Activated T-cell treated with anti-CD3 and anti-CD28 coated beads, Interleukin-2, amount 50 U/mL, for 72 hours (primary cell): ENCODE measurements at places on chromosomes 6 and 20.

DNA sequence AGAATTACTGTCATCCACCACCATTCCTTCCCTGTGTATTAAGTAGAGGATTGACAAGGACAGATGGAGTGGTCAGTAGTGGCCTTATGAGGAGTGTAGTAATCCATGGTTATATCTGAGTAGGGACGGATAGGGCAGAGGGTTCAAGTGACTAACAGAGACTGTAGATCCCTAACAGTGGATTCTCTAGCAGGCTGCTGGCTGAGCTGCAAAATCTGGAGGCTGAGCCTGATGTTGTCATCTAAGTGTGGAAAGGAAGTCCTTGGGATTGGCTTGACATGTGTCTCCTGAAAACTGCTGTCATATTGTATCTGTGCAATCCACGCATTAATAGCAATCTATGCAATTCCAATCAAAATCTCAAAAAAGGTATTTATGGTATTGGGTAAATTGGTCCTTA lies 94.2 kb downstream of the WASF1 start:
- H3K4me1 ChIP-seq = no peaks in the 10 kb centered on the region
- no peaks in the 10 kb centered on the region for H3K36me3 ChIP-seq
- no peak for DNase-seq
- no peak overlapping the region for H3K27ac ChIP-seq
- no peaks in the 10 kb centered on the region for H3K27me3 ChIP-seq

DNA sequence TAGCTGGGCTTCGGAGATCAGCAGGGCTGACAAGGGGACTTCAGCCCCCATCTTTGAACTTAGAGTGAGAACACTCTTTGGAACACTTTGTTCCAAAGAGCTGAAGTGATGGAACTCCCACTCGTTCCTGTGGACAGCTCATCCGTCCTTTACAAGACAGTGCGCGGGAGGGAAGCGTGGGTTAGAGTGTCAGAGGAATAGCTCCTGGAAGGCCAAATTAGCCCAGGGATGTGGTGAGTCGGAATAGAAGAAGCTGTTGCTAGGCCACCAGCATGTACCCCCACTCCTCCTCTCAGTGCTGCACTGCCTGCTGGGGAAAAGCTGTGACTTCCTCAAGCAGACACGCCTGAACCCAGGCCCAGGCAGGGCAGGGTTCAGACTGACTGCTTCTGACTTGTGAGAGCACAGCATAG lies 1.7 kb downstream of the SDCBP2 start:
- H3K4me3 ChIP-seq = no peak overlapping the region
- no peaks in the 10 kb centered on the region for H3K27me3 ChIP-seq
- peak overlapping the region; percentile 88 for H3K27ac ChIP-seq
- no peak for DNase-seq
- peaks cover 7% of the 10 kb centered on the region for H3K36me3 ChIP-seq

DNA sequence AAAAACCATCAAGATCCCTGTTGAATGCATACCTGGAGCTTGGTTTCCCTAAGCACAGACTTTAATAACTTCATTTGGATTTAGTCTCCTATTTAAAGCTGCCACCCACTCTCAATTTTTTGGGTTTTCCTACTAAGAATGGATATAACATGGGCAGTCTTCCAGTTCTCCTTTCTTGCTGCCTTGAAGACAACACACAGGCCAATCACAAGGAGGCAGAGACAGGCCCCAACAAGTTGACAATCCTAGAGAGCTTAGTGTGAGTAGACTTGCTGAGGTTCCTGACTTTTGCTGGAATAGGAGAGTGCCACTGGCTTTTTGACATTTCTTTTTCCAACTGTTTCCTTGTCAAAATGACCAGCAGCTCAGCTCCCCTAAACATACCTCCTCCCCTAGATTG lies 112.3 kb upstream of the ESR1 start:
- H3K4me3 ChIP-seq = no peak overlapping the region
- peaks cover 21% of the 10 kb centered on the region for H3K4me1 ChIP-seq
- DNase-seq = no peak

DNA sequence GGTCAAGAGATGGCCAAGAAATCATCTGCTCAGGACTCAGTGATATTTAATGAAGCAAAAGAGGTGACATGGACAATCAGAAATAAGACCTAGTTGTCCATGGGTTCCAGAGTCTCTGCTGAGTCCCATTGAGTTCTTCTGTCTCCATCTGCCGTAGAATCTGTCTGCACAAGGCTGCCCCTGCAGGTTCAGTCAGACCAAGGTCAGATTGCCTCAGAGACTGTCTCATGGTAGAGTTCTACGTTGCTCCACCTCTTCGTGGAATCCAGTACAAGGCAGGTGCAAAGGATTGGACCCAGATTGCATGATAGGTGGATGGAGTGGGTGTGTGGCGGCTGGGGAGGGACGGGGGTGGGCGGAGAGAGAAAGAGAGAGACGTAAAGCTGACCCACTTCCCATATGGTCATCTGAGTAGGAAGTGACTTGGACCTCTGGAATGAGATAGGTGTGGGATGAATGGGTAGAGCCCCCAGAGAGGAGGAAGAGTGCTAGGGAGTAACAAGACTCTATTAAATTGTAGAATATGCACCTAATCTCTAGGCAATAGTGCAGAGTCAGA lies 75.3 kb downstream of the SOBP start:
- H3K27ac ChIP-seq = no peak overlapping the region
- H3K27me3 ChIP-seq = peaks cover 20% of the 10 kb centered on the region
- H3K36me3 ChIP-seq = no peaks in the 10 kb centered on the region
- H3K4me3 ChIP-seq = no peak overlapping the region
- no peak for DNase-seq

GRCh38 chr6:65816991-65817390 lies 110.0 kb upstream of the EYS start:
- H3K4me1 ChIP-seq = no peaks in the 10 kb centered on the region
- no peak overlapping the region for H3K4me3 ChIP-seq

- peak; percentile 62 for DNase-seq
- H3K4me1 ChIP-seq = peaks cover 59% of the 10 kb centered on the region
- peak overlapping the region; percentile 68 for H3K27ac ChIP-seq
- H3K27me3 ChIP-seq = no peaks in the 10 kb centered on the region
- peaks cover 4% of the 10 kb centered on the region for H3K36me3 ChIP-seq
- H3K4me3 ChIP-seq = peak overlapping the region; percentile 51
These were observed 223.3 kb downstream of the TMEM242 start for GRCh38 chr6:157099912-157100593.

DNA sequence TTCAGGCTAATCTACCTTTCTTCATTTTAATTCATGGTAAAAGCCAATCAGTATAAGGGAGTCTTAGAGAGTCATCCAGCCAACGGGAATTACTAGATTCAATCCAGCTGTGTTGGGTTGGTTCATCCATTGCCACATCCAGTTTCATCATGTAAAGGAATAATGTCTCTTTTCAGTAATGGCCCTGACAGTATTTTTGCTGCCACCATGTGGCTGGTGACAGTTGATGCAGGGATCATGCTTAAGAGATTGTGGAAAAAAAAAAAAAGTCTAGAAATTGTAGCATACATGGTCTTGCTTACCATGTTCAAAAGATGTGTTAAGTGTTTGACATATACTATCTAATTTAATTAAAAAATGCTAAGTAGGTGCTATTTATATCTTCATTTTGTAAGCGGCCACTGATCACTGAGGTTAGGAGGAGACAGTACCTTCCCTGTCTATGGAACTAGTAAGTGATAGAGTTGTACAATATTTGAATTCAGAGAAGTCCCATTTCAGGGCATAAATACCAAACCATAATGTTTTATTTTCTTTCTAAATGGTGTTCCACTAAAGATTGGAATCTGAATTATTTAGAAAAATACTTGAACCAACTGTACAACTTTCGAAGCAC lies 135.9 kb downstream of the KHDRBS2 start:
- DNase-seq = no peak
- no peaks in the 10 kb centered on the region for H3K27me3 ChIP-seq
- no peak overlapping the region for H3K4me3 ChIP-seq
- no peaks in the 10 kb centered on the region for H3K4me1 ChIP-seq
- no peak overlapping the region for H3K27ac ChIP-seq

GRCh38 chr20:46696791-46697279 lies 7.6 kb upstream of the TP53RK start:
- no peak for DNase-seq
- H3K4me1 ChIP-seq = peaks cover 10% of the 10 kb centered on the region
- peaks cover 6% of the 10 kb centered on the region for H3K27me3 ChIP-seq
- H3K4me3 ChIP-seq = no peak overlapping the region
- no peaks in the 10 kb centered on the region for H3K36me3 ChIP-seq

DNA sequence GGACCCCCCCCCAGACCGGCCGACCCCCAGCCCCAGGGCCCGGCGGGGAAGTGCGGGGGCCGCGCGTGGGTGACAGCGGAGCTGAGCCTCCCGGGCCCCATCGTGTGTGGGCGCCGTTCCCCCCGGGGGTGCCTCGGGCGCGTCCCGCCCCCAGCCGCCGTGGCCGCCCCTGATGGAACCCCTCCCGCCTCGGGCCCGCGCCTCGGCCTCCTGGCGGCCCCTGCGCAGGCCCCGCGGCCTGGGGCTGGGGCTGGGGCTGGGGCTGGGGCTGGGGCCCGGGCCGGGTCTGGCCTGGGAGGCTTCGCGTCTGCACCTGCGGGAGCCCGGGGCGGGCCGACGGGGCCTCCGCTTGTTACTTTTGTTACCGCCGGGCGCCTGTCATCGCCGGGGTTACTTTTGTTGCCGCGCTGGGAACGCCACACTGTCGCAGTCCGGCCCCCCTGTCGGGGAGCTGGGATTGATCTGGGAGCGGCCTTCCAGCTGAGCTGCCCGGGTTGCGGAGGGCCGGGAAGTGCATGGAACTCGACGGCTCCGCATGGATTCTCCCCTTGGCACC lies 598 bp downstream of the OGFR start:
- peaks cover 36% of the 10 kb centered on the region for H3K4me1 ChIP-seq
- peak; percentile 40 for DNase-seq
- peaks cover 3% of the 10 kb centered on the region for H3K36me3 ChIP-seq
- H3K27me3 ChIP-seq = no peaks in the 10 kb centered on the region
- peak overlapping the region; percentile 85 for H3K4me3 ChIP-seq

GRCh38 chr6:53250176-53251032 lies 98.3 kb downstream of the ELOVL5 start:
- no peaks in the 10 kb centered on the region for H3K36me3 ChIP-seq
- peaks cover 9% of the 10 kb centered on the region for H3K4me1 ChIP-seq
- H3K27me3 ChIP-seq = no peaks in the 10 kb centered on the region
- no peak overlapping the region for H3K4me3 ChIP-seq
